ENCODE measurements at places on chromosomes 5 and 9.
A peak's percentile ranks its signal among the peaks of the same experiment; 100 is the strongest.

GRCh38 chr9:91053824-91054223 is 252.2 kb downstream of the SYK start:
- no peak for DNase-seq

- no peak for DNase-seq
Measured at GRCh38 chr9:15249042-15249818, 57.8 kb downstream of the TTC39B start.

DNA sequence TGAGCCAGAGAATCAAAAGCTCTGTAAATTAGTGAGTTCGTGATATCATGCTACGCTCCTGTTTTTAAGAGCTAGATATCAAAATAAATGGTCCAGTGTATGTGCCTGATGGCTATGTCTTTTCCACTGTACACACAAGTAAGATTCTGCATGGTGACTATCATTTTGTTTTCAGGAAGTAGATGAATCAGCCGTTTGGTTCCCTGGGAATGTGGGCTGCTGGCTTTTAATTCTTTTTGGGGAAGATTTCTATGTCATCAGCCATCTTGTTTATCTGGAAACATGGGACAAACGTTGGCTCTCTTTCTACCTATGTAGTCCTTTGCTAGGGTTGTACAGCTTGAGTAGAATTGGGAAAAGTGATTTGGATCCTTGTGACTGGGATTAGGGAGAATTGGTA is 126.7 kb downstream of the GRIA1 start:
- DNase-seq, result no peak

DNA sequence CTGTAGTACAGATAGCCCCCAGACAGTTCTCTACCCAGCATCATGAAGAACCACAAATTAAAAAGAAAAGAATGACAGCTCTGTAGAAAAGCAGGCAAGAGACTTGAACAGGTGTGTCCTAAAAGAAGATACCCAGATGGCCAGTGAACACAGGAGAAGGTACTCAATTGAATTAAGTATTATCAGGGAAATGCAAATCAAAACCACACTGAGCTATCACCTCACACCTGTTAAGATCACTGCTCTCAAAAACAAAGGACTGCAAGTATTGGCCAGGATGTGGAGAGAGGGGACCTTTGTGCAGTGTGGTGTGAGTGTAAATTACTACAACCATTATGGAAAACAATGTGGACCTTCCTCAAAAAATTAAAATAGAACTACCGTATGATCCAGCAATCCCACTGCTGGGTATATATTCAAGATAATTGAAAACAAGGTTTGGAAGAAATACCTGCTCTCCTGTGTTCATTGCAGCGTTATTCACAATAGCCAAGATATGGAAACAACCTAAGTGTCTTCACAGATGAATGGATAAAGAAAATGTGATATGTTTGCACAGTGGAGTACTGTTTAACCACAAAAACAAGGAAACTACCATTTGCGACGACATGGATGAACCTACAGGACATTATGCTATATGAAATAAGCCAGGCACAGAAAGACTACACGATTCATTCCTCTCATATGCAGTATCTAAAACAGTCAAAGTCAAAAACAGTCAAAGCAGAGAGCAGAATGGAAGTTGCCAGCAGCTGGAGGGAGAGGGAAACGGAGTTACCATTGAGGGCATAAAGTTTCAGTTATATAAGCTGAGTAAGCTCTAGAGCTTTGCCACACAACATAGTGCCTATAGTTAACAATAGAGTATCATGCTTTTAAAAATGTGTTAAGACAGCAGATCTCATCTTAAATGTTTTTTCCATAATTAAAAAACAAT is 102.6 kb downstream of the WNK2 start:
- no peak for DNase-seq

GRCh38 chr5:83000428-83000827 is 76.8 kb downstream of the TMEM167A start:
- no peak for DNase-seq

DNA sequence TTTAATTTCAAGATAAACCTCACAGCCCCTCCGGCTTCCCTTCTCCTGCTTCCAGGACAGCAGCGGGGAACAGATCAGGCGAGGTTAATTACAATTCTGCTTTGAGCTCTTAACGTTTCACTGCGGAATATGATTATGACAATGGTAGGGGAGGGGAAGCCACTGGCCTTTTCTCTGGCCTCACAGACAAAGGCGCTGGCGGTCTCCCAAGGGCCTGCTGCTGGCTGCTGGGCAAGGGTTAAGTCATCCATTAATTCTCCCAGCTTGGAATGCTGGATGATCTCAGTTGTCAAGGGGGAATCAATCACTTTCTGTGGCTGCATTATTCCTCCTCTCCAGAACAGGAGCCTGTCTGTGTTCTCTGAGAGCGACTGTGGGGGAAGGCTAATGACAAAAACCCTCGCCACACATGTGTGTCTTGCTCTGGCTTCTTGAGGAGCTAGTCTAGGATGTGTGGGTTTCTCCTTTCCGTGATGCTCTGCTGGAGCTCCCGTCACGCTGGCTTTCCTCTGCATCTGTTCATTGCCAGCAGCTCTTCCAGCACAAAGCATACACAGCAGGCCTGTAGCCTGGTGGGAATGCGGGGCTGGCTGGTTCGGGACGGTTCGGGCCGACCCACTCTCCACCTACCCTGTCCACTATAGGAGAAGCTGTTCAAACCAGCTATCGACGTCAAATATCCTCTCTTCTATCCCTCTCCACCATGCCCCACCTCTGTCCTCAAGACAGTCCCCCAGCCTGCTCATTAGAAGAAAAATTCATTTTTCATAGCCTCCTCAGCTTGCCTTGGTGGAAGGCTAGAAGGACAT is 82.8 kb downstream of the DCP2 start:
- no peak for DNase-seq

- no peak for DNase-seq
Measured at GRCh38 chr5:175692996-175693710, 35.3 kb downstream of the HRH2 start.

DNA sequence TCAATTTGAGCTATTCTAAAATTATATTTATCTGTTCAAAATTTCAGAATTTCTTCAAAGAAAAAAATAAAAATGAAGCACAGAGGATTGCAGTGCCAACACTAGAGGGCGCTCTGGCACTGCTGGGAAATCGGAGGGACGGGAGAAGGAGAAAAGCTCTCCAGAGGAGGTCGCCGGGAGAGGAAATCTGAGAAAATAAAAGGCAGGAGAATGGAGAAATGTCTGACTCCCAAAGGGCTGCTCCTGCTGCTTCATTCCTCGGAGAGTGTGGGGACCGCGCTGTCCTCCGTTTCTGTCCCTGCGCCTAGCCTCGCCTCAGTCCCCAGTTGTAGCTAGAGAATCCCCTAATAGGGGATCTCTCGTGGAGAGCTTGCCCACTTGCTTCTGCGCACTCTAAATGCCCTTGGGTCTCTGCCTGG is 40.0 kb upstream of the ARSB start:
- peak; percentile 77 for DNase-seq

GRCh38 chr9:130172161-130172857 is at the start of gene NCS1:
Gene NCS1, plus strand, starts transcription at chr9:130172404. Its CDS starts 260 bp downstream, at chr9:130172664.
- no peak for DNase-seq
